Activated CD4-positive, alpha-beta T cell treated with anti-CD3 and anti-CD28 coated beads, Interleukin-2, amount 50 U/mL, for 4 hours (primary cell): ENCODE measurements at places on chromosomes 16 and 17.

- no peak for DNase-seq
Observed at GRCh38 chr17:67244431-67245072, 444 bp downstream of the HELZ start.

GRCh38 chr17:72654706-72655105 lies 437.8 kb downstream of the SLC39A11 start:
- no peak for DNase-seq

DNA sequence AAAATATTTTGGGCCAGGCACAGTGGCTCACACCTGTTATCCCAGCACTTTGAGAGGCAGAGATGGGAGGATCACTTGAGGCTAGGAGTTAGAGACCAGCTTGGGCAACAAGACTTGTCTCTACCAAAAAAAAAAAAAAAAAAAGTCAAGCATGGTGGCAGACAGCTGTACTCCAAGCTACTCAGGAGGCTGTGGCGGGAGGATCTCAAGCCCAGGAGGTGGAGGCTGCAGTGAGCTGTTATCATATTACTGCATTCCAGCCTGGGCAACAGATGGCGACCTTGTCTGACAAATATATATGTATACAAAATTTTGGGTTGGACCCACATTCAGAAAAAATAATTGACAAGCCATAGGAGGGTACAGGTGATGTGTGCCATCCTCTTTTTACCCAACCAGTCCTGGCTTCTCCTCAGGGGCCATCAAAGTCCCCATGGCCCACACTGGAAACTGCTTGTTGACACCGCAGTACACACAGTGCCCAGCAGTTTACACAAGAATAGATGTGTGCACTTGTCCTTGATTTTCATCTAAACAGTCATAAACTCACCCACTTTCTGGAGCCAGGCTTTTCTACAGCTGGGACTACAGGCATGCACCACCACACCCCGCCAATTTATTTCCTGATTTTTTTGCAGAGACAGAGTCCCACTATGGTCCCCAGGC lies 1.7 kb downstream of the CES2 start:
- no peak for DNase-seq

DNA sequence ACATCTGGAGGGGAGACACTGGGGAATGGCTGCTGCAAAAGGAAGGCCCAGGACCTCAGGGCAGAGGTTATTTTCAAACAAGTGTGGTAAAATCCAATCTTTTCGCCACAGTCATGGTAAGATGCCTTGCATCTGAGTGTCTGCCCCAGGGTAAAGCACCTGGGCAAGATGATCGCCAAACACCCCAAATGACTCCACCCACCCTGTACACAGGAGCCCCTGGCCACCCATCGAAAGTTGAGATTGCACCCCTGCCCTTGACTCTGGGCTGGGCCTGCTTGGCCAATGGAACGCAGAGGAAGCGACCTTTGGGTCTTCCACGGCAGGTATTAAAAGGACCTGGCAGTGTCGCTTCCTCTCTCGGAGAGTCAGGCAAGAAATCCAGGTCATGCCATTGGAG lies 88.8 kb downstream of the C16orf95 start:
- DNase-seq, result no peak

- DNase-seq, result no peak
Observed at GRCh38 chr17:3635474-3636153, 436 bp downstream of the SHPK start.

- peak; percentile 68 for DNase-seq
Observed at GRCh38 chr16:11233727-11234376, 22.2 kb downstream of the SOCS1 start.

- DNase-seq, result peak; percentile 80
Observed at GRCh38 chr16:84726079-84726668, 26.4 kb downstream of the USP10 start.

DNA sequence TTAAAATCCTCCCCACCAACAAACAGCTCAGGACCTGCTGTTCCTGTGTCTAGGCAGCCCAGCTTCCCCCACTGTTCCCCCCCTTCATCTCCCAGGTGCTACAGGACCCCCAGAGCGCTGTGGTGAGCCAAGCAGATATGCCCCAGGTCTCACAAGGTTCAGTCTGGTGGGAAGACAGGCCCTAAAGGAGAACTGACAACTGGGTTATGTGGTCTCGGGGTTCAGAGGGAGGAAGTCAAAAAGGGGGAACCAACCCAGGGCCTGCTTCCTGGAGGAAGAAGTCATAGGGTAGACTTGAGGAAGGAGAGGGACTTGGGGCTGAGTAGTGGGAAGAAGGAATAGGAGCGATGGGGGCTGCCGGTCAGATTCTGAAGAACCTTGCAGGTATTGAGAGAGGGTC lies 2.6 kb downstream of the RIPOR1 start:
- DNase-seq, result no peak

- DNase-seq, result no peak
Observed at GRCh38 chr17:7445619-7445968, 733 bp downstream of the CHRNB1 start.

GRCh38 chr16:81708266-81709015 lies 70.7 kb upstream of the PLCG2 start:
- DNase-seq, result no peak

DNA sequence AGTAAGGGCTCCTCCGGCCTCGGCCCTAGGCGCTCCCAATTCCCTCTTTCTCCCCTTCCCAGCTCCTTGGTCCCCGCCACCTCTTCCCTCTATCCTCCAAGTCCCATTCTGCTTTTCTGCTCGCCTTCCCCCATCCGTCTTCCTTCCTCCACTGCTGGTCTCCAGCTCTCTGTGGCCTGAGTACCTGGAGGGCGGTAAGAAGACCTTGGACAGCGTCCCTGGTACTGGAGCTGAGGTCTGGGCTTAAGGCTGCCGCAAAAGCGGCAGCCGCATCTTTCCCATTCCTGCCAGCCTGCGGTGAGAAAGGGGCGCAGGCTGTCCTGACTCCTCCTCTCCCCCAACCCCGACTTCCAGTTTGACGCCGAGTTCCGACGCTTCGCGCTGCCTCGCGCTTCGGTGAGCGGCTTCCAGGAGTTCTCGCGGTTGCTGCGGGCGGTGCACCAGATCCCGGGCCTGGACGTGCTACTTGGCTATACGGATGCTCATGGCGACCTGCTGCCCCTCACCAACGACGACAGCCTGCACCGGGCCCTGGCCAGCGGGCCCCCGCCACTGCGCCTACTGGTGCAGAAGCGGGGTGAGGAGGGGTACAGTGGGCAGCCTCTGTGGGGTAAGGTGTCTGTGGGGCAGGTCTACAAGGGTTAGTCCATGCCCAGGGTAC lies 471 bp downstream of the PARD6A start:
- DNase-seq, result no peak

GRCh38 chr16:19512297-19512696 lies 9.6 kb downstream of the GDE1 start:
- DNase-seq, result no peak

DNA sequence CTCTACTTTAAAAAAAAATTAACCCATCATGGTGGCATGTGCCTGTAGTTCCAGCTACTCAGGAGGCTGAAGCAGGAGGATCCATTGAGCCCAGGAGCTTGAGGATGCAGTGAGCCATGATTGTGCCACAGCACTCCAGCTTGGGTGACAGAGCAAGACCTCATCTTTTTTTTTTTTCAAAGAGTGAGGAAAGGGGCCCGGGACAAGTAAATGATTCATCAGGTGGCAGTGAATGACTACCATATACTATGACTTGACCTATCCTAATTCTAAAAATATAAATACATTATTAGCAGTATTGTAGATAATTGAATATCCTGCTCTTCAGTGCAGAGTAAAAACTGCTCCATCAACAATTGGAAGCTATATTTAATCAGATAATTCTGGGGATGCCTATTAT lies 55.3 kb downstream of the CLUH start:
- no peak for DNase-seq

- DNase-seq, result no peak
Observed at GRCh38 chr17:38943607-38944006, 18.2 kb downstream of the LASP1NB start.

GRCh38 chr16:54193665-54194333 lies 92.8 kb downstream of the IRX3 start:
- no peak for DNase-seq

DNA sequence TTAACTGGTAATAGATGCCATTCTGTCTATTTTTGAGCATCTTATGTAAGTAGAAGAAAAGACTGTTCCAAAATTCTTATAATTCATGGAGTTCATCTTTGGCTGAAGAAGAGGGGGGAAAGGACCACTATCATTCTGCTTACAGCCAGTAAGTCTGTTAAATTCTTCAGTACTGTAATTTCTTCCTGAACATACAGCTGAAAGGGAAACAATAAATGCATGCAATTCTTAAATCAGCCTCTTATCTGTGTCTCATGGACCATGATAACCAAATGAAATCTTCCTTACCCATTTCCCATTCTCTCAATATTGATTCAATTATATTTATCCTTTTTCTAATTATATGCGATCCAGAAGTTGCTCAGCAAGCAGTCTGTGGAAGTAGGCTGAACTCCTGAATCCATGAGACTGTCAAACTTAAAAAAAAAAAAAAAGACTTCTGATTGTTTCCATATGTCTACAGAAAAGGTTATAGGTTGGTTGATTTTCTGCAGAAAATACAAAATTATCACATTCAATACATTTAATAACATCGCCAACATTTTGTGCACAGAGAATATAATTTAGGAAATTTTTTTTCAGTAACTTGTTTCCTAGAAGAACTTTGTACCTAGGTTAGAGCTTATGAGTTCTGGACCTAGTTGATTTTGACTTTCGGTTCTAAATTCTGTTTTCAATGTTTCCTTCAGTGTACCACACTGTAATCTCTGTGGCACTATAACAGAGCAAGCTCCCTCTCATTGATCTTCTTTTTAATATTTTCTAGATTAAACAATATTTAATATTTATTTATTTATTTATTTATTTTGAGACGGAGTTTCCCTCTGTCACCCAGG lies 1.2 kb upstream of the ABCA9 start:
- no peak for DNase-seq

GRCh38 chr17:35496451-35497290 lies 40.8 kb downstream of the SLFN12L start:
- no peak for DNase-seq

- DNase-seq, result no peak
Observed at GRCh38 chr16:4915226-4915761, 21.7 kb downstream of the PPL start.

DNA sequence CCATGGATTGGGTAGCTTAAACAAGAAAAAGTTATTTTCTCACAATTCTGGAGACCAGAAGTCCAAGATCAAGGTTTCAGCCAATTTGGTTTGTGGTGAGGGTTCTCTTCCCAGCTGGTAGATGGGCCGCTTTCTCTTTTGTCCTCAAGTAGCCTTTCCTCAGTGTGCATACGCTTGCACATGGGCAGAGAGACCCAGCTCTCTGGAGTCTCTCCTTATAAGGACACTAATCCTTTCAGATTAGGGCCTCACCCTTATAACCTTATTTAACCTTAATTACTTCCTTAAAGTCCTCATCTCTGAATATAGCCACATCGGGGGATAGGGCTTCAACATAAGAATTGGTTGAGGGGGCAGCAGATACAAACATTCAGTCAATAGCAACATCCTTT lies 68.4 kb upstream of the NLK start:
- no peak for DNase-seq

DNA sequence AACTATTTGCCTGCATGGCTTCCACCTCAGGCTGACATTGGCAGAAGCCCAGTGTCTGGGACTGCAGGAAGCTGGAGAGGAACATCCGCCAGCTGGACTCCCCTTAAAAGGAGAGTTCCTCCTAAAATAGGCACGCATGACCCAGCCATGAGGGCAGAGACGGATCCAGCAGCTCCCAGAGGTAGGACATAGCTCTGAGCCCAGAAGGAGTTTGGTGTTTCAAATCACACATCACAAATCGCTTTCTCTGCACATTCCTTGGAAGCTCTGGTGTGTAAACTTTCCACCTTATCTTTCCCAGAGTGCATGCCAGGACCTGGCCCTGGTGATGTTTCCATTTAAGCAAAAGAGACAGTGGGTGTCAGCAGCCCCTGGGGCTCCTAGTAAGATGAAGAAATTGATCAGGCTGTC lies 231.1 kb upstream of the CDH5 start:
- DNase-seq, result no peak

GRCh38 chr17:47624727-47625068 lies 25.0 kb upstream of the KPNB1 start:
- no peak for DNase-seq

DNA sequence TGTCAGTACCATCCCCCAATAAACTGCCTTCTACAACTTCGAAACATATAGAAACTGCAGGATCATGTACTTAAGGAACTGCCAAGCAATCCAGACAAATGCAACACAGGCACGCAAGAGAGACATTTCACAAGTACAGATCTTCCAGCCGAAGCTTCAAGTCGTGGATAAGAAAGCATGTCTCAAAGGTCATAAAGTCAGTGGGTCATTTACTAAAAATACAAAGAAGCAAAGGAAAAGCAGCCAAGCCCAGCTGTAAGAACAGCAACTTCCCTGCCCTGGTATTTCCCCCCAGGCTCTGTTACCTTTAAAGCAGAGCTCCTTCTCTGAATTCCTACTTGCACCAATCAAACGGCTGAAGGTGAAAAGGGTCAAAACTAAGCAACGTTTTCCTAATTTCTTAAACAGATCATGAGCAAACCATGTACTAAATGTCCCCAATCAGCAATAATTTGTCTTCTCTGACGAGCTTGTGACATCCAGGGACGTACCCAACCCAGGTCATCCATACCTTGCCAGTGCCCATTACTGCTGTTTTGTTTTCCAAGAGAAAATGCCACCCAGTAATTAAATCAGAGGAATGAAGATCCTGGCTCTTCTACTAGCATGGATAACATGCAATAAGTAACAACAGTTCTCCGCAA lies 1.7 kb downstream of the AKTIP start:
- DNase-seq, result no peak

- no peak for DNase-seq
Observed at GRCh38 chr17:63039899-63040602, 74.0 kb downstream of the TANC2 start.

DNA sequence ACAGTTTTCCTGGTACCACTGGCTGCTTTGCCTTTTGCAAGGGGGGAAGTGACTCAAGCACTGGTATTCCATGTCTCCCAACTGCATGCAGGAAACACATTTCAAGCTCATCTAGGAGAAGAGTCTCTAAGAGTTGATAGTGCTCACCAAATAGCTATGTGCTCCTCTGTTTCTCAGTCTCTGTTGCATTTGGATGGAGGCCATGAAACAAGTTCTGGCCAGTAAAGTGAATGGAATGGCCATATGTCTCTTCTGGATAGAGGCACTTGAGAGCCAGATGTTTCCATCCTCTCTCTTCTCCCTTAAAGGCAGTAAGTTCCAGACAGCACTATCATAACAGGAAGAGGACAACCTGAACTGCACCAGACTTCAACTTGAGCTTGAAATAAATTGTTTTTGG lies 60.6 kb downstream of the C16orf82 start:
- DNase-seq, result no peak
